Coronary artery (tissue), 2 donors: ENCODE measurements at places on chromosomes 16 and 17.

DNA sequence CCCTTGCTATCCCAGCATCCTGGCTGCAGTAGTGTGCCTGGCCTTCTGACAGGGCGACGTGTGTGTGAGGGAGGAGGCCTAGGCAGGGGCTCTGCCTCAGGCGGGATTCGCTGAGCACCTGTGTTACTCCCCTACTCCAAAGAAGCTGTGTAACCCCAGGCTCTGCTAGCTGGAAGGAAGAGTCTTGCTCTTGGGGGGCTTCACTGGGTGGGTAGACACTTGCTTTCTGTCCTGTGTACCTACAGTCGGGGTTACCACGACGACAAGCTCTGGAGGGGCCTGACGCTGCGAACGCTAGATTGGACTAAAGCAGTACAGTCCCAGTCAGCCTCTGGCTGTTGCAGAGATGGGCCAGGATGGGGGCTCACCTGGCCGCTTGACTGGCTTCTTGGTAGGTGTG, 9.5 kb downstream of the EXOC7 start:
- DNase-seq = no peak

- DNase-seq = no peak
Observed at GRCh38 chr17:55510986-55511721, at the start of gene SMIM36. SMIM36 (minus strand) TSS chr17:55511452.

- DNase-seq = no peak
Observed at GRCh38 chr17:78831688-78832540, 8.7 kb downstream of the USP36 start.

- no peak for DNase-seq
Observed at GRCh38 chr17:42111871-42112551, 503 bp downstream of the DHX58 start.

GRCh38 chr17:42378959-42379594, 9.2 kb downstream of the STAT3 start:
- DNase-seq = no peak

- DNase-seq = no peak
Observed at GRCh38 chr17:30290696-30291542, 825 bp downstream of the BLMH start.

DNA sequence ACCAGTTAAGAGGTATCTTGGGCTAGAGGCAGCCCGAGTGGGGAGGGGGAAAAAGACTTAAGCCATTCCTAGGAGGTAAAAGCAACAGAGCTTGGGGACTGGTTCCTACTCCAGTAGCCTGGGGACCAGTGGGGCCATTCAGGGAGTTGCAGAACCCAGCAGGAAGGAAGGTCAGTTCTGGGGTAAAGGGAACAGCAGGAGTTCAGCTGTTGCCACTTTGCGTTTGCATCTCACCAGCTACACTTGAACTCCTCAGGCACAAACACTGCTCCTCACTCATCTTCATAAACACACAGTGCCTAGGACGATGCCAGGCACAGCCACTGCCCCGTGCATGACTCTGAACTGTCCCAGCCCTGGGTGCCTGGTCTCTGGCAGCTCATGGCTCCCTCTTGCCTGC, 4.0 kb downstream of the HAP1 start:
- no peak for DNase-seq

GRCh38 chr16:23345237-23345636, 43.1 kb downstream of the SCNN1B start:
- no peak for DNase-seq

- DNase-seq = no peak
Observed at GRCh38 chr17:27980043-27980442, 62.4 kb upstream of the NLK start.

DNA sequence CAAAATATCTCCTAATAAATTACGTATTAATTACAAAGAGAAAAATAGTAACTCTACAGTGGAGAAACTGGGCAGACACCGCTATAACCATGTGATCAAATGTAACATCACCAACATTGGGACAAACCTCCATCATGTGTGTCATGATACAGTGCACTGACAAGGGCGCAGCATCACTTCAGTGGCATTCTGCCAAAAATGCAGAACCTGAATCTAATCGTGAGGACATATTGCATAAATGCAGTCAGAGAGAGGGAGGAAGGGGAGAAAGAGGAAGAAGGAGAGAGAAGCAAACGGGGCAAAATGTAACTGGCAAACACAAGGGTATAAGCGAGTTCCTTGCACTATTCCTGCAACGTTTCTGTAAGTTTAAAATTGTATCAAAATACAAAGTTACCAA, 74.2 kb upstream of the MARCHF10 start:
- no peak for DNase-seq

DNA sequence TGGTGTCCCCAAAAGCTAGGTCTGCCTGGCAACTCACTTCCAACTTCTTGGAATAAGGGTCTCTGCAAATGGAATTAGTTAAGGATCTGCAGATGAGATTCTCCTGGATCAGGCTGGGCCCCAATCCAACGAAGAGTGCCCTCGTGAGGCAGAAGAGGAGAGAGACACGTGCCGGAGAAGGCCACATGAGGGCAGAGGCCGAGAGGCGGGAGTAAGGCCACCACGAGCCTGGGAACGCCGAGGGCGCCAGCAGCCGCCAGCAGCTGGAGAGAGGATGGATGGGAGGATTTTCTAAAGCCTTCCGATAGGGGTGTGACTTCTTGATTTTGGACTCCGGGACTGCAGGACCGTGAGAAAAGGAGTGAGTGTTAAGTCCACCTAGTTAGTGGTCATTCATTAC, 76.3 kb downstream of the JPH3 start:
- no peak for DNase-seq

GRCh38 chr16:16116841-16117240, 106.5 kb downstream of the ABCC6 start:
- no peak for DNase-seq

GRCh38 chr17:40952154-40952553, 14.6 kb downstream of the KRT39 start:
- DNase-seq = no peak

DNA sequence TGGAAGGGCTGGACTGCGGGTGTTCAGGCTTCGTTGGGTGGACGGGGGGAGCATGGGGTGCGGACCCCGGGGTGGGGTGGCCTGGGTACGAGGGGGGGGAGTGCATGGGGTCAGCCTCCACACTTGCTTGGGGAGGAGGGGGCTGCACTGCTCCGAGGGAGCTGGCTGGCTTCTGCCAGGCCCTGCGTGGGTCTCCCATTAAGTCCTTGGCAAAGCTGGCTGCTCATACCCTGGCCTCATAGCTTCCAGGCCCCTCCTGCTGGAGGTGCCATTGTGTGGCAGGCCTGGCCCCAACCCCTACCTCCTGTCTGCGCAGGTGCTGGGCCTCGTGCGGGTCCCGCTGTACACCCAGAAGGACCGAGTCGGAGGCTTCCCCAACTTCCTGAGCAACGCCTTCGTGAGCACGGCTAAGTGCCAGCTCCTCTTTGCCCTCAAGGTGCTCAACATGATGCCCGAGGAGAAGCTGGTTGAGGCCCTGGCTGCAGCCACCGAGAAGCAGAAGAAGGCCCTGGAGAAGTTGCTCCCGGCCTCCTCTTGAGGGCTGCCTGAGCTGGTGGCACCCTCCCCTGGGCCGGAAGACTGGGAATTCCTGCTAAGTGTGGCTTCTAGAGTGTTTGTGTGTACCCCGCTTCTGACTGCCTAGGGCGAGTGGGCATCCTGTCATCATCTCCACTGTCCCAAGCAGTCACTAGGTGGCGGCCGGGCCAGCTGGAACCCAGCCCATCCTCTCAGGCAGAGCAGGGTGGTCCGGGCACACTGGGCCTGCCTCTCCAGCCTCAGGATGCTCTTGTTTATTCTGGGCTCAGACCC, 1.5 kb downstream of the NUDT16L1 start:
- DNase-seq = no peak

DNA sequence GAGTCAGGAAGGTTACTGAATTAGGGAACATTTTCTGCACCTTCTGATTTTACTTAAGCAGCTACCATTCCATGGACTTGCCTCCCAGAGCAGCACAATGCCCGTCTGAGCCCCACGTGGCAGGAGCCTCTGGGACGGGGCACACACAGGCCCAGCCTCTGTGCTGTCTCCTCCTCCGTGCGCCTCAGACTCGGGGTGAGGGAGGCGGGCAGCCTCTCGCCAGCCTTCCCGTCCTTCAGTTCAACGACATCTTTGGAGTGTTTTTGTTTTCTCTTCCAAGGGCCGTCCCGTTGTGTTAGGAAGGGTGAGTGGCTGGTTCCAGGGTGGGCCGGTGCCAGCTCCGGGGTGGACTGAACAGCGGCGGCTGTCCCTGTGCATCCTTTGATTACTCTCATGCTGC, 31.8 kb downstream of the NDEL1 start:
- no peak for DNase-seq

GRCh38 chr17:78365561-78366108, 5.8 kb upstream of the SOCS3 start:
- DNase-seq = no peak

DNA sequence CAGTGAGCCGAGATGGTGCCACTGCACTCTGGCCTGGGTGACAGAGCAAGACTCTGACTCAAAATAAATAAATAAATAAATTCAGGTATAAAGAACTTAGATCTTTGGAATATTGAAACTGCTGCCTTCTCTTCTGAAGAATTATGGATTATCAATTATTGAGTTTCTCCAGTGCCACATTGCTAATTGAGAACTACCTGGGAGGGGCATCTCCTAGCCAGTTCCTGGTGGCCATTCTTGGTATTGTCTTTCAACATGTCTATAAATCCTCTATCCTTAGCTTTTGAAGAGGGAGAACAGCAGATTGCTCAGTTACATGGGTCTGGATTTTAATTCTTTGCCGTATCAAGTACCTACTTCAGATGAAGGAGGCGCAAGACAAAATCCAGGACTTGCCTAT, 29.2 kb downstream of the CALCOCO2 start:
- no peak for DNase-seq

- DNase-seq = peak; percentile 88
Observed at GRCh38 chr16:85114909-85115567, 2.8 kb upstream of the CIBAR2 start.

DNA sequence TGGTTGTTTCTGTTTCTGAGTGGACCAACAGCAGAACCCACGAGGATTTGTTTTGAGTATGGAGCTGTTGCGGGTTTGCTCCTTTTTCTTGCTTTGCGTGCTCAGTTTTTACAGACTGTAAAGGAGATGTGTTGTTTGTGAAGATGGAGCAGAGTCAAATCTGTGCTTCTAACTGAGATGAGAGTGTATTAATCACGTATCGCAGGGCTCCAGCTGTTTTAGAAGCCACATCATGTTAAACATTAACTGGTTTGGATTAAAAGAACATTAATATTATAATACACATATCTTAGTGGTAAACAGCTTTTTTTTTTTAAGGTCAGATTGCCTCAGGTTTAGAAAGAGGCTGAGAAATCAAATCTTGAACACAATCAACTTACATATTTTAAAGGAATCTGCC, 69.4 kb downstream of the YPEL2 start:
- no peak for DNase-seq

DNA sequence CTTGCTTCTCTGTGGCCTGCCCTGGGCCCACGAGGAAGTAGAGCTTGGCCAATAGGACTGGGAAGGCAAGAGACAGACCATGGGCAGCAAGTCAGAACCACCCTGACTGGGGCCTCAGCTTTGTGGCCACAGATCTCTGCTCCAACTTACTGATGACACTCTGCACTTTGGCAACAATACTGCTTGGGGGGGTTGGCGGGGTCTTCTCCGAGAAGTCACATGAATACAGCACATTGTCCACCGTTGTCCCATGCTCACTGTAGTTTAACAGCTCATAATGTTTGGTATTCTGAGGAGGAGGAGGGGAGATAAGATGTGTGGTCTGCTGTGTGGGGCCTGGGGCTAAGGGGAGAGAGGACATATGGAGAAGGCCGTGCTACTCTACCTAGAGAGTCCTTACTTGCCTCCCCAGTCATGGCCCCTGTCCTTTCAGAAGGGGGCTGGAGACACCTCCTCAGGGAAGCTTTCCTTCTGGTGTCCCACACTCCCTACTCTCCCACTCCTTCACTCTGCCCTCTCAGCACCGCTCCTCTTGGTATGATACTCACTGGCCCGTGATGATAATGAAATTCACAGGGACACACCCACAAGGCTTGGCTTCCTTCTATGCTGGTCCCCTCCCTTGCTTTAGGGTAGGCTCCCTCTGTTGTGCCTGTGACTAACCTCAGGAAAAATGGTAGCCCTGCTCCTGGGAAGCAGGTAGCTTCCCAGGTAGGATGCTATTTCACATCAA, 4.0 kb upstream of the DHRS13 start:
- no peak for DNase-seq

DNA sequence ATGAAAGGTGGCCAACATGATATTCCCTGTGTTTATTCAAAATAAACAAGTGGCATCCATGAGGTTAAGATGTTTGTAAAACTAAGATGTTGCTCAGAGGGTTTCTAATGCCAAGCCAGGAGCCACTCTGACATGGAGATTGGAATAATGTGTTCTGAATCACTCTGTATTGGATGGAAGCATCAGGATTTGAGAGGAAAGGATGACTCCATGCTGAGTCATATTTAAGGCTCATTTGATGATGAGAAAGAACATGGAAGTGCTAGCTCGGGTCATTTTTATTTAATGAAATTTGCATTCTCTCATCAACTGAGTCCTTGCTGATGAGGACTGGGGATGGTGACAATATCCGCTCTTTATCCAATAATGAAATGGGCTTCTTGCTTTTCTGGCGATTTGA, 6.2 kb downstream of the VAT1L start:
- DNase-seq = no peak

DNA sequence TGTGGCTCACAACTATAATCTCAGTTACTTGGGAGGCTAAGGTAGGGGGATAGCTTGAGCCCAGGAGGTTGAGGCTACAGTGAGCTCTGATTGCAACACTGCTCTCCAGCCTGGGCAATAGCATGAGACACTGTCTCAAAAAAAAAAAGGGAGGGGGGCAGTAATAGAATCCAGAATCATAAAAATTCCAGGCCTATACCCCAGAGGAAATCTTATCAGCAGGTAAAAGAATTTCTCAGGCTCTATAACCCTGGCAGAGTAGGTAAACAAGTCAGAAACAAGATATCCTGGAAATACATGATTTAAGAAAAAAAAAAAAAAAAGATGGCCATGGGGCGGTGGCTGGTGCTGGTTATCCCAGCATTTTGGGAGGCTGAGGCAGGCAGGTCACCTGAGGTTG, 12.9 kb downstream of the SPAG9 start:
- no peak for DNase-seq

DNA sequence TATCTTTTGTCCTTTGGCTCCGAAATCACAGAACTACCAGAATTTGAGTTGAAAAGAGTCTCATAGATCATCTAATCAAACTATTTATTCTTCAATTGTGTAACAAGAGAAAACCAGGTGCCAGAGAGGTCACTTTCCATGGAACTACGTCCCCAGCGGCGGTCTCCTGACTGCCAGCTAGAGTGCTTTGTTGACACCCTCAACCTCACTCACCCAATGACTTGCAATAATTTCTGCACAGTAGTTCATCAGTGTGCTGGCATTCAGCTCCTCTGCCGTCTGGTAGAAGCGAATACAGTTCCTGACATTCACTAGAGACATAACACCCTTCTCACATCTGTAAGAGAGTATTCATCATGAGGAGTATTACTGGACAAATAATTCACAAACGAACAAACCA, 54.2 kb downstream of the ANKFY1 start:
- DNase-seq = no peak

GRCh38 chr17:56887105-56887504, 26.7 kb downstream of the TRIM25 start:
- DNase-seq = no peak

GRCh38 chr17:20189302-20189701, 180.1 kb downstream of the SPECC1 start:
- no peak for DNase-seq
